Chondrocyte (in vitro differentiated cells): ENCODE measurements at places on chromosomes 2 and 18.
A peak's percentile ranks its signal among the peaks of the same experiment; 100 is the strongest.

DNA sequence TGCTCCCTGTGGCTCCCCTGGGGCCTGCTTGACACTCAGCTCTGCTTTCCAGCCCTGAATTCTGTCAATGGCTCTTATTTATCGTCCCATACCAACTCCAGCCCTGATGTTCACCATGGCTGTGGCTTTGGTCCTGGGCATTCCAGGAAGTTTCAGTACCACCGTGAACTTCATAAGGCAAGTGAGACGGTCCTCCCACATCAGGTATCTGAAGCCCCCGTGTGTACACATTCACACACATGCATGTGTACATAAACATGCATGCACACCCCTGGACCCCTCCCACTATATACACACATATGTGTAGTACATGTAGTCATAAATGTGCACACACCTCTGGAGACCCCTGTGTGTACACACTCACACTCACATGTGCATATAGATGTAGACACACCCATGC is 43.3 kb upstream of the PUM2 start:
- no peak overlapping the region for H3K4me3 ChIP-seq
- H3K27me3 ChIP-seq = peaks cover 12% of the 10 kb centered on the region
- H3K36me3 ChIP-seq = no peaks in the 10 kb centered on the region
- no peak for DNase-seq

GRCh38 chr2:41000906-41001305 is 549.0 kb upstream of the SLC8A1 start:
- no peak for DNase-seq
- no peaks in the 10 kb centered on the region for H3K36me3 ChIP-seq
- H3K27ac ChIP-seq = no peak overlapping the region

DNA sequence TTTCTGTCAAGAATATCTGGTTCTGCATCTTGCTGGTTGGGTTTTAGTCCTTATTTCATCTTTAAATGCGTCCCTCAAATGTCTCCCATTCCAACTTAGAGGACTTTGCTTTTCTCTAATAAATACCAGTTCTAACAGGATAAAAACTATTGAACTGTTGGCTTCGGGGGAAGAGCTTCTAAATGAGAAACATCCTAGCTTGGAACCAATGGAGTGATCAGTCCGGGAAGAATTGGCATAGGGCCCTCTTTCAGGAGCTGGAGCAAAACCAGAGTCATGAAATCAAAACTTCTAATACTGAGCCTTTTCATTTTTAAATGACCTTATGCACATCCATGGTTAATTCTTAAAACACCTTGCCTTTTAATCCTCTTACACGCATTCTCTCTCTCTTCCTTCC is 401.6 kb upstream of the SMIM21 start:
- H3K4me3 ChIP-seq = no peak overlapping the region
- no peak overlapping the region for H3K27ac ChIP-seq
- H3K27me3 ChIP-seq = no peaks in the 10 kb centered on the region
- no peaks in the 10 kb centered on the region for H3K36me3 ChIP-seq
- no peaks in the 10 kb centered on the region for H3K4me1 ChIP-seq
- no peak for DNase-seq

DNA sequence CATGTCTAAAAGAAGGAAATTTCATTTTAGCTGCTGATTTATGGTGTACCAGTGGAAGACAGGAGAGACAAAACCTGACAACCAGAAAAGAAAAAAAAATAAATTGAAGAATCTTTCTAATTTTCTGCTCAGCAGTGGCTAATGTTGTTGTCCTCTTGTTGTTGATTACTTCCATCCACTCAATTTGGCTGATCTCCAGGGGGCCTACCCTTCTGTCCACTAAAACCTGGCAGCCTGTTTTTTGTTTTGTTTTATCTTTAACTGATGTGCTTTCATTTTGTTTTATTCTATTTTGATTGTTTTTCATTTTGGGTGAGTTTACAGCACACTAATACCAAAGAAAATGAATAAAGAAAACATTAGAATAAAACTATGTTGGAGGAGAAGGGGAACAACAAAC is 27.4 kb downstream of the TFPI start:
- peak overlapping the region; percentile 95 for H3K27ac ChIP-seq
- H3K27me3 ChIP-seq = no peaks in the 10 kb centered on the region
- peaks cover 66% of the 10 kb centered on the region for H3K4me1 ChIP-seq
- peaks cover 11% of the 10 kb centered on the region for H3K36me3 ChIP-seq

DNA sequence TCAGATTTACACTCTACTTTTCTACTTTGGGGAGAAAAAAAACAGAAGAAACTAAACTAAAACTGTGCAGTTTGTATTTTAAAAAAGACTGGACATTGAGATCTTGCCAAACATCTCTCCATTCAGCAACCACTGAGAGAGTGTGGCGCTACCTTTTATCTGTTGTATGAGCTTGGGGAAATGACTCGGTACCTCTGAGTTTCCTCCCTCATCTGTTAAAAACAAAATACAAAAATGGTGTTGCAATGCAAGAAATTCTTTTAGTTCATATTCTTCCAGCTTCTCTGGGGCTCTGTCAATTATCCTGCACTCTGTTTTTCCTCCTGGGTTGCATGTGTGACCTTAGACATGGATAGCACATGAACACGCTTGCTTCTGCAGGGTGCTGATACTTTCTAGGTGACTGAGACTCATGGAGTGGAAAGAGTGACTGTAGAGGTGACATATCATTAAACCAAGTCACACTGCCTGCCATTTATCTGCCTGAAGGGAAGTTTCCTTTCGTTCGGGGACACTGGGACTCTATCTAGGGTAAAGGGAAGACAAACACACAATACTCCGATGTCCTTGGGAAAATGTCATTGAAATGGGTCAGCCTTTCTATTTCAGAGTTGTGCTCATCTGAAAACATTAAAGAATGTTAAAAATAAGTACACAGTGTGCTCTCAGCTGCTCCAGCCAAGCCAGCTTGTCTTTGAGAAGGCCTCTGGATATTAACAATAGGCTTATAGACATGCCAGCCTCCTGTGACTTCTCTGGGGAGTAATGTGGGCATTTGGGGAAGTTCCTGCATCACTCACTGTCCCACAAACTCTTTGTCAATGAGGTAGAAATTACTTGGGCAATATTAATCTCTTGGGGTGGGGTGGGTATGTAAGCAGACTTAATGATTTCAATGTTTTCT is 91.4 kb downstream of the TRIB2 start:
- peaks cover 23% of the 10 kb centered on the region for H3K4me1 ChIP-seq
- H3K27me3 ChIP-seq = no peaks in the 10 kb centered on the region
- H3K4me3 ChIP-seq = no peak overlapping the region

DNA sequence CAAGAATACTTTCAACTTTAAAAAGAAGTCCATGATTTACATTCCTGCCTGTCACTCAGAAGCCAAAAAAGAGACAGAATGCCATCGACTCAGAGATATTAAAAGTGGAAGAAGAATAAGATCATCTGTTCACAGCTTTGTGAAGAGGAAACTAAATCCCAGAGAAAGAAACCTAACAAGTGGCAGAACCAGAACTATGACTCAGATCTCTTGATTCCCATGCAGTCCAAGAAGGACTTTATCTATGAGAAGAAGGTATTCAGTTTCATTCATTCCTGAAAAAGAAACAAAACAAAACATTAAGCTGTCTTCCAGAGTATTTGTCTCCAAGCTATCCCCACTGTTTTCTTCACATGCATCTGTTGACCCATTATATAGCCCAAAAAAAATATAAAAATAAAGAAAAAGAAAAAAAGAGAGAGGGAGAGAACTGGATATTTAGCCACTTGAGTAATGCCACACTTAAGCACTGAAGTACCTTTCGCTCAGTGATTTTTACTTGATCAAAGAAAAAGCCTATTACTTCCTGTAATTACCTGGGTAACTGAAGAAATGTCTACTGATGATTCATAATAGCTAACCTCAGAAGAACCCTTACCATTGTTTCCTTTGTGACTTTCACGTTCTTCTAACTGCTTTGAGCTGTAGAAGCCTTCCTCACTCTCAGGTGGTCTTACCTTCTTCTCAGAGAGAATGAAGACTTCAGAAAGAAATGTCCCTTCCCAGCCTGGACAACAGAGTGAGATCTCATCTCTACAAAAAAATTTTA is 17.7 kb upstream of the AKAIN1 start:
- no peak overlapping the region for H3K4me3 ChIP-seq
- no peaks in the 10 kb centered on the region for H3K4me1 ChIP-seq
- H3K36me3 ChIP-seq = no peaks in the 10 kb centered on the region
- no peak overlapping the region for H3K27ac ChIP-seq
- peaks cover 16% of the 10 kb centered on the region for H3K27me3 ChIP-seq

DNA sequence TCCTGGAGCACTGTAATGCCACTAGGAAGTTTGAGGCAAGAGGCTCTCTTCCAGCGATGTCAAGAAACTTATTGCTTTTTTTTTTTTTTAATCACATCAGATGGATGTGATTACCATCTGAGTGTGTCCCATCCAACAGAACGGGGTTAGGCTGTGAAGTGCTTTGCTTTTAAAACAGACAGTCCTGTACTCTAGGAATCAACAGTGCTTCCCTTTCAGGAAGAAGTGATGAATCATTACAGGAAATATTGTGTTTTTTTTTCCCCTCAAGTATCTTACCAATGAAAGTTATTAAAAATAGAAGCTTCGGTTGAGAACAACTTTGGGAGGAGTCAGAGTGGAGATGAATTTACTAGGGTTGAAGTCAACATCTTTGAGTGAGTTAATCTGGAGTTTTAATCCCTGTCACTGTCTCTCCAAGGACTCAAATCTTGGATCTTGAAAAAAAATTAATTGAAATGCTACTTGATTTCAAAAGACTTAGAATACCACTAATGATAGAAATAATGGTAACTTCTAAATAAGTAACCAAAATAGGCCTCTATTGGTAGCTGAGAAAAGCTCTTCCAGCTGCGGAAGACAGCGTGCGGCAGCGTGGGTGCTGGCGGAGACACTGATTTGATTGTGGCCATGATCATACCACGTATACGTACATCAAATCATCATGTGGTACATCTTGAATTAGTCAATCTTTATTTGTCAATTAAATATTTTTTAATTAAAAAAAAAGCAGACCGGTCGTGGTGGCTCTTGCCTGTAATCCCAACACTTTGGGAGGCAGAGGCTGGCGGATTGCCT is 45.5 kb downstream of the GATA6 start:
- H3K4me3 ChIP-seq = no peak overlapping the region
- no peaks in the 10 kb centered on the region for H3K36me3 ChIP-seq
- peaks cover 10% of the 10 kb centered on the region for H3K4me1 ChIP-seq
- DNase-seq = no peak
- H3K27ac ChIP-seq = no peak overlapping the region

GRCh38 chr18:58252166-58252565 is 208.1 kb downstream of the NEDD4L start:
- H3K4me3 ChIP-seq = no peak overlapping the region
- DNase-seq = no peak
- peaks cover 30% of the 10 kb centered on the region for H3K4me1 ChIP-seq
- H3K36me3 ChIP-seq = peaks cover 1% of the 10 kb centered on the region

DNA sequence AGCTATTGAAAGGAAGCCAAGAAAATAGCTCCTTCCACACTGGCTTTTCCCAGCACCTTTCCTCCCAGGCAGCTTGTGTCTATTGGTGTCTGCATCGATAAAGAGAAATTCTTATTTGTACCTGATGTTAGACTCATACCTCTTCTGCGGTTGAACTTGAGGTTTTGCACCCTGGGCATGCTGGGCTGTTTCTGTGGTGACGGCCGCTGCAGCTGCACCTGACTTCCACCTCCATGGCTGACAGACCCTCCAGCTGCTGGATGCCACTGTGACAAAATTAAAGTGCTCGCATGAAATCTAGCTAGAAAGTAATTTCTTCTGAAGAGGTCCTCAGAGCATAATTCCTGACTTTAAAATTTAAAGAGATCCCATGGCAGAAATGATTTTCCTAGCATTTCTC is 6.6 kb downstream of the FECH start:
- no peak overlapping the region for H3K27ac ChIP-seq
- H3K4me3 ChIP-seq = no peak overlapping the region
- H3K36me3 ChIP-seq = peaks cover 15% of the 10 kb centered on the region
- no peak for DNase-seq
- no peaks in the 10 kb centered on the region for H3K27me3 ChIP-seq
- peaks cover 3% of the 10 kb centered on the region for H3K4me1 ChIP-seq
